ENCODE measurements at places on chromosomes 11 and 22. TPM values are rescaled to one million over a fixed set of nuclear protein-coding genes. Genes with fewer than 3 reads are reported as not detected.

Gene OTOG
- total RNA-seq = not detected

DNA sequence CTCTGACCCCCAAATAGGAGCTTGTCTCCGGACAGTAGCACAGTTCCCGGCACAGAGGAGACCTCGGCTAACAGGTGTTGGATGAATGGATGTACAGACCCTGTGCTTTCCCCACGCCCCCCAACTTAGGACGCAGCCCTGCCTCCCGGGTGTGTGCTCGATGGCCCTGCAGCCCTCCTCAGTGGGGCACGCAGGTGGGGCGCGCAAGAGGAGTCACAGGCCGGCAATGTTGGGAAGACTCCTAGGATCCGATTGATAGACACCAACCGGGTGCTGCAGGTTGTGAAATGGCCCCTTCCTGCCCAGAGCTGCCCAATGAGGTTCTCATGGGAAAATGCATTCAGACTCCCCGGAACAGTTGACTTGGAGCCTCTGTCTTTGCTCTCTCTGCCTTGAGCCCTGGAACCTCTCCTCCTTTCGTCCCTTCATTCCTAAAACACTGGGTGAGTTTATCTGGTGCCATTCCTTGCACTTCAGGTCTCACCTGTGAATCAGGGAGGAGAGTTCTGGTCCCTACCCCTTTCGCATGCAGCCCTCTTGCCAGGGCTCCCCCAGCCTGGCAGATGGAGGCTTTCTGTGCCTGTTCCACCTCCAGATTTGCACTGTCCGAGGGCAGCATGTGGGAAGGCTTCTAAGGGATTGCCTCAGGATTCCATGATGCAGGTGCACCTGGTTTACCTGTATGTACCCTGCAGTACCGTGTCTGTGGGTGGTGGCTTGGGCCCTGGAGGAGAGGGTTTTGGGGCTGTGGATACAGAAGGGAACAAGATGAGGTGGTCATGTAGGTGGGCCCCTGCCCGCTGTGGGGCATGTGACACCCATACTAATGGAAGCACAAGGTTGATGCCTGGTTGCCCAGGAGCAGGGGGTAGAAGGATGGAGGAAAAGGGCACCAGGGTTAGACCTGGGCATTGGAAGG is 1.2 kb downstream of the MICALL1 start:
- DNase-seq = no peak

DNA sequence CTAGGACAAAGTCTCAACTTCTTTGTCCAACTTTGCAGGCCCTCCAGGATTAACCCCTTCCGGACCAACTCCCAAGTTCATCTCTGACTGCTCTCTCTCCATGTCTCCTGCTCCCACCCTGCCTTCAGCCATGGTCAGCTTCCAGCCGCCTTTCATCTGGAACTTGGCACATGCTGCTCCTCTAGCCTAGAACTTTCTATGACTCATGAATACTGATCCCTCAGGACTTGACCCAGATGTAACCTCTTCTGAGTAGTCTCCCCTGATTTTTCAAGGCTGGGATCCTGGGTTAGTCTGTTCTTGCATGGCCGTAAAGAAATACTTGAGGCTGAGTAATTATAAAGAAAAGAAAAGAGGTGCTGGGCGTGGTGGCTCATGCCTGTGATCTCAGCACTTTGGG is 5.2 kb upstream of the SLC15A3 start:
- DNase-seq = no peak

- DNase-seq = peak; percentile 58
Observed at GRCh38 chr22:42511401-42511891, 8.2 kb downstream of the RRP7A start.

GRCh38 chr11:64352995-64353714 is 5.8 kb upstream of the RPS6KA4 start:
- no peak for DNase-seq

DNA sequence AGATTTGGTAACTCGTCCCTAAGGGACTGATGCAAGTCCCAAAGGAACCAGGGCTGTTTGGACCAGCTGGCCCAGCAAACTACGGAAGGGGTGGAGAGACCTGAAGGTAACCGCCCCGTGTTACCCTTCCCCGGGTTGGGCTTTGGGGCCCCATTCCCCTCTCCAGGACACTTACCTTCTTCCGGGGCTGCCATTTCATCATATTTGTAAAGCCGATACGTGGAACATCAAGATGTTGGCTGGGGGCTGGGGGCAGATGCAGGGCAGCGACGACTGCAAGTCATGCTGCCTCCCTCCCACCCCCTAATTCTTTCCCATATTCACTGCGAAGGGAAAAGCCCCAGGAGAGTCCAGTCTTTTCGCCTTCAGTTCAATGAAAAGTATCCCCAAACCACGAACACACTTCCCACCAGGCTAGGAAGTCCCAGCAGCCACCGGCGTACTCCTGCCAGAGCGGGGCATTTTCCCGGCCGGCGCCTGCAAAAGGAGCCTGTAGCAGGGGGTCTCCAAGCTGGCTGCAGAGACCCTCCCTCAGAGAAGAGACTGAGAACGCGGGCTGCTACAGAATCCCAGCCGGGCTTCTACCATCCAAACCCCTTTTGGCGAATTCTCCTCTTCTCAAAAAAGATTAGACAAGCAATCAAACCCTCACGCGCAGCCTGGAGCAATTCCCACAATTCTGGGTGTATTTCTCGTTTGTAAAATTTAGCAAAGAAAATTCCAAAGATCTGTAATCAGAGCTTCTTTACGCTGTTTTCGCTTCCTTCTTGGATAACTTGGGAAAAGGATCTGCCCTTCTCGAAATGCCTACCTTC is 236.7 kb downstream of the TTC28 start:
- peak; percentile 79 for DNase-seq

- DNase-seq = no peak
Observed at GRCh38 chr22:19929586-19930550, 11.7 kb upstream of the COMT start.

DNA sequence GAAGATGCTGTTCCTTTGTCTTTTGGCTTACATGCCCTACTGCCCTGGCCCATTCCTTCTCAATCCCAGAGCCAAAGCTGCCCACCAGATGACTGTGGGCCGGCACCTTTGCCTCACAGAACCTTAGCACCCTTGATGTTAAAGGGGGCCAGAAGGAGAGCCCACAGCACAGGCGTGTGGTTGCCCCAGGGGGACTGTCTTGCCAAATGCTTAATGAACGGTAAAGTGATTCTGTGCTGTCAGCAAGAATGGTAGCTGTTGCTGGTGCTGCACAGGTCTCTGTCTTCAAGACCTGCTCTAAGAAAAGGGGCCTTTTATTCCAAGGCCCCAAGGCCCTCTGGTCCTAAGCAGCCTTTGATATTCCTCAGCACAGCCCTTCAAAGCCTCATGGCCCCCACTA is 113.3 kb downstream of the MORC2 start:
- no peak for DNase-seq

DNA sequence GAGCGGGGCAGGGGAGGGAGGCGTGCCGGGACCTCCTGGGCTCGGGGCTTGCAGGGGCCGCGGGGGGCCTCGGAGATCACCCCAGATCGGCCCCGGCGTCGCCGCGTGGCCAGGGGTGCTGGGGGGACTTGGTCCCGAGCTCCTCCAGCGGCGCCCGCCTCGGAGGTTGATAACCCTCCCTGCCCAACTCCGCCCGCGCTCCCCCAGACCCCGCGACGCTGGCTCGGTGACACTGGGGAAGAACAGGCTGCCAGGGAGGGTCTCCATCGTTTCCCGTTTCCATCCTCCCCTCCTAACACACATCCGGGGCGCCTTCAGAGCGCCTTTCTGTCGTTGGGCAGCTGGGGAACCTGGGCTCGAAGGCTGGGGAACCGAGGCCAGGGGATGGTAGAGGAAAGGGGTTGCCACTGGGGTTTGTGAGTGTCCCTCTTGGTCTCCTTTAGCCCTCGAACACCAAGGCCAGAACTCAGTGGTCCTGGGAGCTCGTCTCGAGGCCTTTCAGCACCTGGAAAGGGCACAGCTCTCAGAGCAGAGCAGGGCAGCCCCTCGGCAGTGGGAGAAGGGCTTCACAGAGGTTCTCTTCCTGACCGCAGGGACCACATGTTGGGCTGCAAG is 431 bp downstream of the SLC37A2 start:
- no peak for DNase-seq

Gene TIGD3
- total RNA-seq = 0.49 TPM

DNA sequence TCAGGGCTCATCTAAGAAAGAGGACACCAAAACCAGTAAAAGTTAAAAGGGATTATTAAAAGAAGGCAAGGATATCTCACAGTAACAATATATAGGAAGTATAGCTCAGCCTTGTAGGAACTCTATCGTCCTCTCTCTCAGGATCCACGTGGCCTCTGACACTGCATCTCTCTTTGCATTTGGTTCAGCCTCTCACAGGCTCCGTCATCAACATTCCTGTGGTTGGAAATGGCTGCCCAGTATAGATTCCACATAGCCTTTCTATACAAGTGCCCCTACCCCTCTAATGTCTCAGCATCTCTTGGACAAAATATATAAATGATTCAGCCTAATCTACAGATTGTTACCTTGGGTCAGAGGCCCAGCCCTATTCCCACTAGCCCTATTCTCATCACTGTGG is 101.3 kb upstream of the DBX1 start:
- no peak for DNase-seq

DNA sequence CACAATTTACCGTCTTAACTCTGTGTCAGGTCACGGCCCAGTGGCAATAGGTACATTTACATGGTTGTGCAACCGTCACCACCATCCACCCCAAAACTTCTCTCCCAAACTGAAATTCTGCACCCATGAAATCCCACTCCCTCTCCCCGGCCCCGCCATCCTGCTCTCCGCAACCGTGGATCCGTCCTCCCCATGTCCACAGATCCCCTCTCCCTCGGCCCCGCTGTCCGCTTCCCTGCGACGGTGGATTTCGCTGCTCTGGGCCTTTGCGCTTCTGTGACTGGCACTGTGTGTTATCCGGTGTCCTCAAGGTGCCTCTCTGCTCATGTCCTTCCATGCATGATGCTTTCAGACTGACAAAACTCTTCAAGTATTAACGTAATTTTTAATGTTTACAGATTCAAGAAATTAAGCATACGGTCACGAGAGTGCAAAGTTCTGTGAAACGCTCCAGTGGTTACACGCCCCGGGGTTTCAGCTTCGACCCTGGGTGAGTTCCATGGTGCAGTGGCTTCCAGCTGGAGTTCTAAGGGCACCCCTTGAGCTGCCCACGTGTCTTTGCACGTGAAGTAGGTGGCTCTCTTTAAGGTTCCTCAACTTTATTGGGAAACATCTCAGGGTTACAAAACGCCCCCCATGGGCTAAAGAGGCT is 76.4 kb downstream of the KCNQ1 start:
- peak; percentile 42 for DNase-seq

Gene MGAT3
- total RNA-seq = 28.0 TPM

Gene MOGAT2
- total RNA-seq = not detected

DNA sequence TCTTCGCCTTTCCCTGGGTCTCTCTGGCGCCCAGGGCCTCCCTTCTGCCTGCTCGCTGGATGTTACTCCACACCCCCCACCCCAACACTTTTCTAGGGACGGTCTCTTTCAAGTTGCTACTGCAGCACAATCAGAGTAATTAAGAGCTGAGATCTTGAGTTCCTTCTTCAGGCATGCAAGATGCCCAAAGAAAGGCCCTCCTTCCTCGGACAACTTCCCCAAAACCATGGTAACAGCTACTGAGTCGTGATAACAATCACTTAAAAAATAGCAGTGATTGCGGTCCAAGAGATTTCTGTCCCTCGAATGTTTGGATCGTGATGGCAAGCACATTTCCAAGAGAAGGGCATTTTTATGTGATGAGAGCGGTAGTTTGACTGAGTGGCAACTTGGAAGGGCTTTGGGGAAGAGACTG is 638 bp upstream of the TENM4 start:
- no peak for DNase-seq

Gene F2
- total RNA-seq = not detected

DNA sequence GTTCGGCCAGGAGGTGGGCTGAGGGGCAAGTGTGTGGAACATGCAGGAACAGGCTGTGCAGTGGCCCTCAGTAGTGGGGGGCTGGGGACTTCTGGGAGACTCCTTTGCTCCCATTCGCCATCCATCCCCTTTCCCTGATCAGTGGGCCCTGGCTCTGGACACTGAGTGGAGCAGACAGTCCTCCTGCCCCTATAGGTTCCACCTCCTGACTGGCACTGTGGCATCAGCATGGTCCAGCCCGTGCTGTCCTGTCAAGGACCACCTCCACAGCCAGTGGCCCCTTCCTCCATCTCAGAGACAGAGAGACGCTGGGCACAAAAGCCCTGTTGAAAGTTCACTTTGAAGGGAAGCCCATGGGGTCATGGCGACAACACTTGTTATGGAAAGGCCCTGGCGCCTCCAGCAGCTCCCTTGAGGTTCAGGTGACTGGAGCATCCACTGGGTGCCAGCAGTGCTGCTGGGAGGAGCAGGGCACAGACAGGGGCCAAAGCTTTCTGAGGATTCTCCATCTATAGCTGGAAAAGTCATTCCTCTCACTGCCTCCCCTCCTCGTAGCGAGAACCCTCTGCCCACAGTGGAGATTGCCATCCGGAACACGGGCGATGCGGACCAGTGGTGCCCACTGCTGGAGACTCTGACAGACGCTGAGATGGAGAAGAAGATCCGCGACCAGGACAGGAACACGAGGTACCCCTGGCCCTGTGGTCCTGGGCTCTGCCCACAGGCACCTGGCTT is 5.6 kb downstream of the DERL3 start:
- no peak for DNase-seq

DNA sequence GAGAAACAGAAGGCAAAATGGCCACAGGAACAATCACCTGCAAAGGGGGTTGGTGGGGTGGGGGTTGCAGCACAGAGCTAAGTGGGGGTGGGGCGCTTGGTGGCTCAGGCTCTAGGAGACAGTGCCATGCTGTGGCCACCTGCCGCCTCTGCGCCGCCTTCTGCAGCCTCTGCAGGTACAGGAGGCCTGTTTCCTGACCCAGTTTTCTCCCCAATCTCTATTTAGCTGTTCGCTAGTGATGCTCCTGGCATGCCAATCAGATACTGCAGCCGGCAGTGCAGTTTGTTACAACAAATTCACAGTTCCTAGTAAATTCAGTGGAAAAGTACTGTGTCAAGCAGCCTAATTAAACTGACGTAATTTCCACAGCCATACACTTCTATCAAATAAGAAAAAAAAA is 106.4 kb downstream of the SERGEF start:
- peak; percentile 32 for DNase-seq

Gene TMEM191C
- total RNA-seq = 2.7 TPM

All from upper lobe of left lung (tissue), 6 donors.